ENCODE measurements at places on chromosomes 4 and X. TPM values are rescaled to one million over a fixed set of nuclear protein-coding genes. Genes with fewer than 3 reads are reported as not detected.

Gene EDA
- 7.2 TPM for polyA plus RNA-seq

GRCh38 chr4:148737061-148737770 is 295.0 kb upstream of the NR3C2 start:
- no peak for DNase-seq

DNA sequence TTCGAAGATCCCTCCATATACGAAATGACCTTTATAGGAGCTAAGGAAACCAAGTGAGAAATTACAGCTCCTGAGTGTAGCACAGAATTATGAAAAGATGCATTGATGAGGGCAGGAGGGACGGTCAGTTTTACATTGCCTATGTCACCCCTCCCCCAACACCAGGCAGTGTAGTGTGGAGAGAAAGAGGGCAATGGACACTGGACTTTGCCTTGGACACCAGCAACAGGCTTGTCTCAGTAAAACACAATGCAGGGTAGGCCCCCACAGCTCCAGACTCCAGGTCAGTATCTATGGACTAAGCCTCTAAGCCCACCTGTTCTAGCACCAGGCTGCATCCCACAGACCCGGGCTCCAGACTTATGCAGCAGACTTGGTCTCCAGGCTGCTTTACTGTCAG is 16.5 kb downstream of the APOOL start:
- DNase-seq: no peak

DNA sequence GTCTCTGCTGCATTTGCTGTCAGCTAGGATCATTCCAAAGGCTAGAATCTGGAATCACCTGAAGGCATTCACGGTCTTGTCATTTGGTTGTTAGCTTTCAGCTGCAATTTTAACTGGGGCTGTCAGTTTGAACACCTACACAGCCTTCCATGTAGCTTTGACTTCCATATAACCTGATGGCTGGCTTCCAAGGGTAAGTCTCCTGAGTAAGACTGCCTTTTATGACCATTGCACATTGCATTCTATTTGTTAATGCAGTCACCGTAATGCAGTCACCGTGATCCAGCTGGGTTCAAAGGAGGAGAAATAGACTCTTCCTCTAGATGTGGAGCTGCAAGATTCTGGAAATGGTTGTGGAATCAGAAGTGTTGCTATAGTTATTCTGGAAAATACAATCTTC is 1284.2 kb downstream of the ADGRL3 start:
- DNase-seq: no peak

DNA sequence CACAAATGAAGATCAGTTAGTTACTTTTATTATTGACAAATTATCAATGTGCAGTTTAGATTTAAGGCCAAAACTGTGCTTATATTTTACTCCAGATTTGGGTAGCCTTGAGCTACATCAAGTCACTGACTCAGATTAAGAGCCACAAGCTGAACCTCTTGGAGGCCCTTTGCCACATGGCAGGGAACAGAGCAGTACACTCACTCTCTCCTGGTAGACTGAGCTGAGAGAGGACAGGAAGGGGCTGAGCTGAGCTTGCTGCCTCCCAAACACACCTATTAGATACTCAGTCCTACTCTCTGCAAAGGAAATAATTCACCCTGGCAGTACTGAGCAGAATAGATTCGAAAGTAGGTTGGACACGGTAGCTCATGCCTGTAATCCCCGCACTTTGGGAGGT is 7.8 kb downstream of the STAP1 start:
- no peak for DNase-seq

DNA sequence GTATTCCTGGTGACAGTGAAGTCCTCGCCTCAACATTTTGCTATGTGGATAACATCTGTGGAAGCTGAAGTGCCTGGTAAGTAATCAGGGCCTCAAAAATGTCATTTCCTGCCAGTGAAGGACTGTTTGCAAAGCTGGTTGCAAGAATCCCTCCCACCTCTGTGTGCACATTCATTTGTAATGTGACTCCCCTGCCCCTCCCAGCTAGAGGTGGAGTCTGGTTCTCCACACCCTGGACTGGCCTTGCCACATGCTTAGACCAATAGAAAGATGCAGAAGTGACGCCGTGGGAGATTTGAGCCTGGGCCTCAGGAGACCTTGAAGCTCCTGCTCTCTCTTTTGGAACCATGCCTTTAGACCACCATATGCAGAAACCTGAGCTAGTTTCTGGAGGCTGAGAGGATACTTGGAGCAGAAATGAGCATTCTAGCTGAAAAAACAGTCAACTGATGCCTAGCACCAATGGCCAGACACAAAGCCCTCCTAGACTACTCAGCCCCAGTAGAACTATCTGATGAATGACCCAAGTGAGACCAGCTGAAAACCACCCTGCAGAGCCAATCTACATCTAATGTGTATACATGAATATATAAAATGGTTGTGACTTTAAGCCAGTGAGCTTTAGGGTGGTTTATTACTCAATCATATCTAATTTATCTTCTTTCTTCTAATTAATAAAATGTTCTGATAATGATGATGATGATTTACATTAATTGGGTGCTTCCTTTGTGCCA is 47.8 kb upstream of the CRMP1 start:
- no peak for DNase-seq

Gene FAM53A
- 3.5 TPM for polyA plus RNA-seq

Gene FHIP1A
- 0.29 TPM for polyA plus RNA-seq

GRCh38 chr4:176150356-176150682 is 45.1 kb downstream of the SPATA4 start:
- no peak for DNase-seq

Gene XPNPEP2
- polyA plus RNA-seq: 2.5 TPM

DNA sequence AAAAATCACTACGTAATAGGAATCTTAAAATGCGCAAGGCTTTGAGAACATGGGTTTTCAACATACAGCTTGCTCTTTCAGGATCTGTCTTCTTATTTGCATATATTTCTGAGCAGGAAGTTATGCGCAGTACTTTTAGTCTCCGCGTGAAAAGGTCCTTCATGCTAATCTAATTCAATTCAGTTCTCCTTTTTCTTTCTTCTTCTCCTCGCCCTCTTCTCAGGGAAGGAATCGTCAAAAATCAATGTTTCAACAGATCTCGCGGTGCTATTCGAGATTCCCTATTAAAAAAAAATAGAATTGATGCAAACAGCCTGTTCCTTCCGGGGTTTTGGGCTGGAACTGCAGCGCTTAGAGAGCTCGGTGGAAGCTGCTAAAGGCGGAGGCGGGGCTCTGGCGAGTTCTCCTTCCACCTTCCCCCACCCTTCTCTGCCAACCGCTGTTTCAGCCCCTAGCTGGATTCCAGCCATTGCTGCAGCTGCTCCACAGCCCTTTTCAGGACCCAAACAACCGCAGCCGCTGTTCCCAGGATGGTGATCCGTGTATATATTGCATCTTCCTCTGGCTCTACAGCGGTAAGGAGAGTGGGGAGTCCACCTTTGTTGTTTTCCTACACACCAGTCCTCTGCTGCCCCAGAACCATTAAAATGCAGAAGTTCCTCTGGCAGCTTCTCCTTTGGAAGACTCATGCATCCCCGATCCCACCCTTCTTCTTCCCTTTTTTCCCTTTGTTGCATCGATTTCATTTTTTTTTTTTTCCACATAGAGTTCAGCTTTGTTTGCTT is at the start of the genes HMGN5 and SH3BGRL:
TSS of gene HMGN5 (minus strand) at position 243 of the 785 bp plus-strand sequence. CDS start 80,364 bp downstream, outside the sequence.
TSS of gene SH3BGRL (plus strand) at position 432 of the 785 bp plus-strand sequence. CDS start at position 531, 99 bp downstream.
- peak; percentile 95 for DNase-seq

DNA sequence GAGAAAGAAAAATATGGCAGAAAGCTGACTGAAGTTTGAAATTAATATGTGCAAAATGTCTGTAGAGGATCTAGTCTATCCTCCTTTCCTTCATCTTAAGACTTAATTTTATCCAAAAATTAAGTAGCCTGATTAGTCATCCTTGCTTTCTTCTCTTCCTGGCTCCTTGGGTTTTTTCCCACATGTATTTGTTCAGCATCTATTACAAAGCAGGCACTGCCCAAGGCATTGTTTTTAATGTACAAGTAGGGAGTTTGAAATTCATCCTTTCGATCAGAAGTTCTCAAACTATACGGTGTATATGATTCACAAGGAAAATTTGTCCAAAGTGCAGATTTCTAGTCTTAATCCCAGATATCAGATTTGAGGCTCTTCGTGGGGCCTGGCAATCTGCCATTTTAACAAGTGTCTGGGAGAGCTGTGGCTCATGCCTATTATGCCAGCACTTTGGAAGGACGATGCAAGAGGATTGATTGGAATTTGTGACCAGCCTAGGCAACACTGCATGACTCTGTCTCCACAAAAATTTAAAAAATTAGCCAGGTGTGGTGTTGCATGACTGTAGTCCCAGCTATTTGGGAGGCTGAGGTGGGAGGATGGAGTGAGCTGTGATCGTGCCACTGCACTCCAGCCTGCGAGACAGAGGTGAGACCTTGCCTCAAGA is 19.4 kb upstream of the YTHDC1 start:
- DNase-seq: no peak

DNA sequence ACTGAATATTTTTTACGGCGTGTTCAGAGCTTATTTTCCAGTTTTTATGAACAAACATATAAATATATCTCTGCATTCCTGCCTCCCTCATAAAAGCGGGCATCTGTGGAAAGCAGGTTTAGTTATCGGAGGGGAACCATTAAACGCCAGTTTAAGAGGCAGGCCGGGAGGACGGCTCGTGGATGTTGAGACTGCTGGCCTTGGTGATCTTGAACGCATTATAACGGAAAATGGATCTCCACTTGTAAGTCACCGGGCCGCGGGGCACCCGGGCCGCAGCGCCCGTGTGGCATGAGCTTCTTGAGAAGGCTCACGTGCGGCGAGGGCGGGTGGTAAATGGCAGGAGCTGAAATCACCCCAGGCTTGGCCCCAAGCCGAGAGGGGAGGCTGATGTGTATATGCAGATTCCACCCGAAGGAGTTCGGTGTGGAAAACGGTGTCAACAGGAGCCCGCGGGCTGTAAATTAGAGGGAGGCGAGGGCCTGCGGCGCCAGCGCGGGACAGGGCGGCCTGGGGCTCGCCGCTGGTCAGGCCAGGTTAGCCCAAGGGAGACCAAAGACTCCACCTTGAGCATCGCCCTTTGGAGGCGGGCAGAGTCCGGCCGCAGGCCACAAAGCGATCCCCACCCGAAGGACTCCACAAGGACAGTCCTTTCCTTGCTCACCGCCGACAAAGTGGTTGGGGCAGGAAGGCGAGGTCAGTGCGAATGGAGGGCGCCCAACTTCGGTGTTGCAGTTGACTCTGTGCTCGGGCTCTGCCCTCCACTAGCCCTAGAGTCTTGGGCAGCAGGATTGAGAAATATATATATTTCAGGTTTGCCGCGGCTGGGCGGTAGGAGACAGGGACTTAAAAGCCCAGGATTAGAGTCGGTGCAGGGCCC is 1.3 kb upstream of the HAND2 start:
- no peak for DNase-seq

GRCh38 chrX:16586377-16587112 is 63.4 kb upstream of the S100G start:
- no peak for DNase-seq

Gene GPC3
- polyA plus RNA-seq: 73.0 TPM

Gene TBC1D19
- polyA plus RNA-seq: 17.0 TPM

GRCh38 chrX:39480963-39481362 is 616.8 kb downstream of the BCOR start:
- DNase-seq: no peak

GRCh38 chr4:142128529-142128928 is 492.1 kb downstream of the IL15 start:
- DNase-seq: peak; percentile 22

Gene FANCB
- 1.9 TPM for polyA plus RNA-seq

DNA sequence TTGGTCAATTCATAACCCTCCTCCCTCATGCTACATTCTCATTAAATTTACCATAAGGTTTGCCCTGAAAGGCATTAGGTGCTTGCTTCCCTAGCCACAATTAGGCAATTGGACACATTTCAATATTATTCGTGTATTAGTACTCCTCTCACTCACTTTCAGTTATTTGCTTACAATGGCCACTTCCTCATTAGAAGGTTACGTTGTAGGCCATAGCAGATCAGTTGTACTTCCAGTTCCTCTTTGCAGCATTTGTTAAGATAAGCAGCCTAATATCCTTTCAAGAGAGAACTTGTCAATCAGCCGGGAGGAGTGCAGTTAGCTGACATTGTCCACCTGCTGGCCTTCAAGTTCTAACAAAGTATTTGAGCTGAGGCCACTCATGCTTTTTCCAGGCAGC is 1017.2 kb downstream of the PCDH7 start:
- no peak for DNase-seq

Gene SYTL4
- 9.1 TPM for polyA plus RNA-seq

DNA sequence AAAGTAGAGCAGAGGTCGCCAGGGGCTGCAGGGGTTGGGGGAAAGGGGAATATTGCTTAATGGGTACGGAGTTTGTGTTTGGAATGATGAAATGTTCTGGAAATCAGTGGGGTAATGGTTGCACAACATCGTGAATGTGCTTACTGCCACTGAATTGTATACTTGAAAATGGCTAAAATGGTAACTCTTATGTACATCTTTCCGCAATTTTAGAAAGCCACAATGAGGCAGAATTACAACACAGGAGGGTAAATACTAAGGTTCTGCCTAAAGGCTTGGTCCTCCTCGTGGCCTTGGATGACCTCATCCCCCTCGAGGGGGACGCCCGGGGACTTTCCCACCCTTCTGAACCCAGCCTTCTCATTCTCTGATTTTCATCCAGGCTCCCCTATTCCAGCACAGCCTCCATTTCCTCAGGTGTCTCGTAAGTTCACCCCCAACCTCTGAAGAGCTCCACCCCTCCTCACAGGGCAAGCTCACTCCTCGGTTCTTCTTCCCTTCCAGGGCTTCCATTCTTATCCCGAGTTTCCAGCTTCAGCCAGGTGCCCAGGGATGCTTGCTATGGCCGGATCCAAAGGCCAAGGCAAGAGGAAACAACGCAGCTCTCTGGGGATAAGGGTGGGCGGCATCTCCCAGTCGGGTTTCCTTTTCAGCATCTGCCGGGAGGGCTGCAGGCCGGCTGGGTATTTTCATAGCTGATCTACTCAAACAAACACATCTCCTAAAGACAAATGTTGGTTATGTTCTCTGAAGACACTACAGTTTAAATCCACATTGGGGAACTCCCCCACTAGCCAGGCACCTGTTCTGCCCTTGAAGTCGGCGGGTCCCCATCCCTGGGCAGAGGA is 71.3 kb upstream of the ACSL1 start:
- no peak for DNase-seq

Gene IDUA
- polyA plus RNA-seq: 29.2 TPM

Gene RPL39
- polyA plus RNA-seq: 1,050 TPM

DNA sequence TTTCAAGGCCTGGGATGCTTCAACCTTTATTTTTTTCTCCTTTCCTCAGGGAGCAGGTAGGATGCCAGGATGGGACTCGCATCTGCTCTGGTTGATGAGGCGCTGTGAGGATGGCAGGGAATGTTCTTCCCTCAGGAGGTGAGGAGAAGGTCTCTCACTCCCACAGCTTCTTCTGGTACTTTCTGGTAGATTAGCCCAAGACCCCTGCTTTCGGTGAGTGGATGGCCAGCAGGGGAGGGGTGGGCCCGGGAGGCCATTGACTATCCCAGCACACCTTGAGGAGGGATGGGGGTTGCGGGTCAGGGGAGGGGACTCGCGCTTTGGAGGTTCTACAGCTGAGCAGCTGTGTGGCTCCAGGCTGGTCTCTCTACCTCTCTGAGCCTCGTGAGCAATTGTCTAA is 14.8 kb downstream of the CYTL1 start:
- DNase-seq: no peak

- DNase-seq: no peak
Observed at GRCh38 chrX:54419559-54420302, 20.5 kb upstream of the TSR2 start.

- no peak for DNase-seq
Observed at GRCh38 chr4:14333616-14334015, 668.7 kb upstream of the CPEB2 start.

Gene PNCK
- polyA plus RNA-seq: 142 TPM

Gene SLC49A3
- polyA plus RNA-seq: 5.1 TPM

GRCh38 chr4:36224972-36225903 is 19.1 kb downstream of the ARAP2 start:
- DNase-seq: no peak
